Right forelimb (tissue), 1 donor: ENCODE measurements at places on chromosomes 2 and 18.

- DNase-seq, result peak; percentile 22
Observed at GRCh38 chr2:23622966-23623675, 238.1 kb downstream of the KLHL29 start.

DNA sequence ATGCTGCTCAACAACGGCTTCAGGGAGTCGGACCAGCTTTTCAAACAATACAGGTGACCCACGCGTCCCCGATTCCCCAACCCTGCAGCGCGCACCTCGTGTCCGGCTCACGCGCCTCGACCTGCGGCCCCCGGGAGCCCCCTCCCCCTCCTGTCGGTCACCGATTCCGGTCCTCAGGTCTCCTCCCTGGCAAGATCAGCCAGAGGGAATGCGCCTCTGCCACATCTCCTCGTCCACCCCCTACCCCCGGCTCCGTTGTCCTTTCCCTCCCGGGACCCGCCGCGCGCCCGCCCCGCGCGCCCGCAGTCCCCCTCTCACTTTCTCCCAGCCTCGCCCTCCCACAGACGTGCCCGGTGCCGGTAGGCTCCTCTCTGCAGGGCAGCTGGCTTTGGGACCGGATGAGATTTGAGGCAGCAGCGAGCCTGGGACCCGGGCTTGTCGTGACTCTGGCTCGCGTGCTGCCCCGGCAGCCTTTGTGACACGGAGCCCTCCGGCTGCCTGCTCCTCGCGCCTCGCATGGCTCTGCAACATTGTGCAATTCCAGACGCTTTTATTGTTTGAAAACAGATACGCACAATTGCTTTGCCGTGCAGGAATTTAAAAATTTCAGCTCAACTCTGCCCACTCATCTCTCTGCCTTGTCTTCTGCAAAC, 558 bp downstream of the TTC39C start:
- peak; percentile 67 for DNase-seq

DNA sequence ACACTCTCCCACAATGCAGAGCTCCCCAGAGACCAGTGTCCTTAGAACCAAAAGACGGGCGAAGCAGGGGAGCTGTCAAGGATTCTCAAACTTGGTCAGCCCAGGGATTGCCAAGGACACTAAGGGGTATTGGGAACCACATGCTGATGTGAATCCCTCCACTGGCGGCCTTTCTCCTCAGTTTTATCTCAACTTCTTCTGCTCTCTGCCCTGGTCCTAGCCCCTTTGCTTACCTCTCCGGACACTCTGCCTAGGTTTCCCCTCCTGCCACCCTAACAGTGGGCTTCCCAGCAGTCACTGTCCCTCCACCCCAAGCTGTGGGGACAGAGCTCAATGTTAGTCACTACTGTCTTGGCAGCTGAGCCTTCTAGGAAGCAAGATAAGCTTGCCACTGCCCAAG, 61.1 kb downstream of the POLR1A start:
- no peak for DNase-seq

DNA sequence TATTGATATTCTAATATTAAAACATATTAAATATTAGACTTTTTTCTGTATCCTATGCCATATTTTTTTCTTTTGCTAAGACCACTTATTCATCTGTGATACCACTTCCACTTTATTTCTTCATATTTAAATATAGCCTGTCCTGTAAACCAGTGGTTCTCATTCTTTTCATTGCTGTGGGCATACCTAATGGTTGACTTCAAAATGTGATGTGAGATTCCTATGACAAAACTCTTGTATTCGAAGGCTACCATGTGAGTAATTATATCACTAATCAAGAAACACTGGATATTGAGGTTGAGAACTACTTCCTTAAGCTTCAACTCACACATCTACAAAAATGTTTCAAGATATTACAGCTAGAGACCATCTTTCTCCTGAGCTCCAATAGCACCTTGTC, 3.6 kb downstream of the SCRN3 start:
- no peak for DNase-seq

DNA sequence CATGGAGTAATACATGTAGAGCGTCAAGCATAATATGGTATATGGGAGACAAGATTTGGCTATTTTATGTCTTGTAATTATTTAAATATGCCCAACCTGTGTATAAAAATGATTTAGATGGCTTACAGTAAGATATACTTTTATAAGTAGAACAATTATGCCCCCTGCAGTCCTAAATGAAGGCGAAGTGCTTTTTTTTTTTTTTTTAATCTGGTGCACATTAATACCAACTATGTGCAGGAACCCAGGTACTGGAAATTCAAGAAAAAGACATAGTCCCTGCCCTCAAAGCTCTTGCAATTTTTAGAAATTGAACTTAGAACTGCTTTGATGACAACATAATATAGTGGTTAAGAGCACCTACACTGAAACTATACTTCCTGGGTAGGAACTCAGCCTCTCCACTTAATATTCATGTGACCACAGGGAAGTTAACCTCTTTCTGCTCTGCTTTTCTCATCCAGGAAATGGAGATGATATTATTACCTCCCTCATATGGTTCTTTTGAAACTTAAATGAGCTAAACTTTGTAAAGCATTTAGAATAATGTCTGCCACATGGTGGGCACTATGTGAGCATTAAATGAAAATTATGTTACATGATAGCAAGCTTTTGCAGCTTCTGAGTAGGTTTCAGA, 38.1 kb downstream of the AFTPH start:
- DNase-seq, result no peak

DNA sequence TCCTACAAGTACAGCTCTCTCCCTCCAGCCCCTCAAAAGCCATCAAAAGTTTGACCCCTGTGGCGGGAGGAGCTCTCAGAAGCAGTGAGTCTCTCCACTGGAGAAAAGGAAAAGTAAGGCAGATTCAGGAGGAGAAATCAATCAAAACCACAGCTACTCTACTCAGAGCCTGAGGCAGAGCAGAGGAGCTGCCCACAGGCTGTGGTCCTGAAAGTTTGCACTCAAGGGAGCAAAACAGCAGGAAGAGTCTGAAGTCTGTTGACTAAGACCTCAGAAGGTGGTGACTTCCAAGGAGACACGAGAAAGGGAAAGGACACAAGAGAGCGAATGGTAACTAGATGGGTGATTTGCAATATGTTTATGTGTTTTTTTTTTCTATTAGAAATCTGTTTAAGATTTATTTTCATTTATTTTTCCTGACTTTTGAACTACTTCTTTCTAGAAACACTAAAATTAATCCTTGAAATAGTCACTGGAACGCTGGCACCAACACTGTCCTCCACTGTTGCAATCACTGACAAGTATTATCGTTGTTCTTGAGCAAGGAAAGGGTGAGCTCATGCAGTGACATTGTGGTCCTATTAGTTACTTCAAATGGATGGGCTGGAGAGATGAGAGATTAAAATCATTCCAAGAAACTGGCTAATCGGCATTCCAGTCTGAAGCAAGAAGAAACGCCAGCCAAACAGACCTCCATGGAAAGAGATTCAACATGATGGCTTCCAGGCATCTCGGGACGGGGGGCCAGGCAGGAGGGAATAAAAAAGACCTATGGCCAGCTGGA, 35.8 kb downstream of the PID1 start:
- DNase-seq, result peak; percentile 56

DNA sequence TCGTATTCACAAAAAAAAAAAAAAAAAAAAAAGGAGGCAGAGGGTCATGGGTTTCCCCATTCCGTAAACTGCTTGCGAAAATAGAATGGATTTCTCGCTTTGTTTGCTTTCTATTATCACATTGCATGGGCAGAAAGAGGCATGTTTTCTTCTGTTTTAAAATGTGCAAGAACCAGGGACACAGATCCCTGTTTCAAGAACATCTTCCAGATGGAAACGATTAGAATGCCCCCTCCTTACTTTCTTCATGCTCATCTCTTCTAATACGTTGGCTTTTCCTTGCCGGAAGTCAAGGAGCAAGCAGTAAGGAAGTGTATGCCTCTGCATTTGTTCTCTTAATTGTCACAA, 51.0 kb upstream of the ZNF516 start:
- DNase-seq, result no peak

- no peak for DNase-seq
Observed at GRCh38 chr2:12330916-12331315, 385.8 kb upstream of the TRIB2 start.

- DNase-seq, result no peak
Observed at GRCh38 chr2:187783446-187783845, 229.2 kb upstream of the TFPI start.

DNA sequence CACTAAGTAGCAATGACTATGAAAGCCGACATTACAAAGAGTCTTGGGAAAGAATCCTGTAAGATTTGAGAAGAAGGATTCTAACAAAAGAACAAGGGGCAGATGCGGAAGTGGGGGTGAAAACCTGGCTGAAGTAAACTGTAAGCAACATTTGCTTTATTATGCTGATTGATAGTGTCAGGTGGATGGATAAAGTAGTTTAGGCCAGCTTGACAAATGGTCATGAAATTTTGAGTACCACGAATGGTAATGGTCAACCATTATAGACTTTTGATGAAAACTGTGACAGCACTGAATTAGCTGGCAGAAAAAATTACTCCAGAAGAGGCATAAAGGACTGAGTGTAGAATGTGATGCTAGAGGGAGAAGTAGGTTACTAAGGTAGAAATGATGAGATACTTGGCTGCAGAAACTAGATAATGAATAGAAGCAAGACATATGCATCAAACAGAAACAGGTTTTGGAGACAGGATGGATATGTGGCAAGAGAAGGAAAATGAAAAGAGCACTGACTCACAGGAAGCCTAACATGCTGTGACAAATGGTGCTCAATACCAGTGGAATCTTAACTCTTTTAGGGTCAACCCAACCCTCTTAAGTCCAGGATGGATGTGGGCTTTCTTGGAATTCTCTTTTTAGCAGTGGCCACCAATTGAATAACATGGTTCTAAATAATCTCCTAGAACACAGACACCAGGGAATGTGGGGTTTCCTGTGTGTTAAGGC, 6.8 kb downstream of the THUMPD2 start:
- DNase-seq, result no peak

GRCh38 chr2:133484106-133484505, 84.2 kb downstream of the NCKAP5 start:
- no peak for DNase-seq

- no peak for DNase-seq
Observed at GRCh38 chr2:29880084-29880483, 41.3 kb downstream of the ALK start.

- no peak for DNase-seq
Observed at GRCh38 chr2:149908726-149909683, 321.4 kb upstream of the MMADHC start.

DNA sequence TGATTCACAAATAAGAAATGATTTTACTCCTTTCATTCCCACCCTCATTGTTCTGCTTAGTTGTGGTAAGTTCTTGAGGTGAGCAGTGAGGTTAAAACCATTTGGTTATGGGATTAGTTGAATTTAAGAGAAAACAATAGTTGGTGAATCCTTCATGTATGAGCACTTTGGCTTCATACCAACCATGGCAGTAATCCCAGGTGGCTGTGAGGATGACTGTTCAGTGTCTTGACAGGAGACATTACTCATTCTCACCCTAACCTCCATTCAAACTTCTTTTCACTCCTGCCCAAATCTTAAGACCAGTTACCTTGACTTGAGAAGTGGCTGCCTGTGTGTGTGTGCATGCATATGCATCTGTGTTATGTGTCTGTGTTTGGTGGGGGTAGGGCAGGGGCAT, 143.1 kb downstream of the SETBP1 start:
- no peak for DNase-seq

- no peak for DNase-seq
Observed at GRCh38 chr2:201433394-201433995, 17.8 kb downstream of the TRAK2 start.

DNA sequence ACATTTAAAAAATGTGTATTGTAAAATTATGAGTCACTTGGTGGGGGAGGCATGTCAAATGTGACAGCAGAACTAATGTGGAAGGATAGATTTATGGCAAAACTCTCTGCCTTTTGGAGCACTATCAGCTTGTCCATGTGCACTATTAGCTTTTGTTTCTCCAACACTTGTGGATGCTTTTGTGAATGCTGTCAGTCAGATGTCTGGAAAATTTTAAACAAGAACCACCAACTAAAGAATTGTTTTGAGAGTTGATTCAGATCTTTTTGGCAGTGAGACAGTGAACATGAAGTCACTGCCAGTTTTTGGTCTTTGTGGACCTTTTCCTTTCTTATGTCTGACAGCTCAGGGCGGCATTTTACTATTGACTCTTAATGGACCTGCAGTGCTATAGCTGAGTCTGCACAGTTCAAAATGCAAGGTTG, 72.4 kb downstream of the KIAA1328 start:
- DNase-seq, result no peak

- no peak for DNase-seq
Observed at GRCh38 chr2:197931661-197932312, 127.4 kb downstream of the PLCL1 start.

- no peak for DNase-seq
Observed at GRCh38 chr2:8421658-8422449, 260.0 kb upstream of the ID2 start.

DNA sequence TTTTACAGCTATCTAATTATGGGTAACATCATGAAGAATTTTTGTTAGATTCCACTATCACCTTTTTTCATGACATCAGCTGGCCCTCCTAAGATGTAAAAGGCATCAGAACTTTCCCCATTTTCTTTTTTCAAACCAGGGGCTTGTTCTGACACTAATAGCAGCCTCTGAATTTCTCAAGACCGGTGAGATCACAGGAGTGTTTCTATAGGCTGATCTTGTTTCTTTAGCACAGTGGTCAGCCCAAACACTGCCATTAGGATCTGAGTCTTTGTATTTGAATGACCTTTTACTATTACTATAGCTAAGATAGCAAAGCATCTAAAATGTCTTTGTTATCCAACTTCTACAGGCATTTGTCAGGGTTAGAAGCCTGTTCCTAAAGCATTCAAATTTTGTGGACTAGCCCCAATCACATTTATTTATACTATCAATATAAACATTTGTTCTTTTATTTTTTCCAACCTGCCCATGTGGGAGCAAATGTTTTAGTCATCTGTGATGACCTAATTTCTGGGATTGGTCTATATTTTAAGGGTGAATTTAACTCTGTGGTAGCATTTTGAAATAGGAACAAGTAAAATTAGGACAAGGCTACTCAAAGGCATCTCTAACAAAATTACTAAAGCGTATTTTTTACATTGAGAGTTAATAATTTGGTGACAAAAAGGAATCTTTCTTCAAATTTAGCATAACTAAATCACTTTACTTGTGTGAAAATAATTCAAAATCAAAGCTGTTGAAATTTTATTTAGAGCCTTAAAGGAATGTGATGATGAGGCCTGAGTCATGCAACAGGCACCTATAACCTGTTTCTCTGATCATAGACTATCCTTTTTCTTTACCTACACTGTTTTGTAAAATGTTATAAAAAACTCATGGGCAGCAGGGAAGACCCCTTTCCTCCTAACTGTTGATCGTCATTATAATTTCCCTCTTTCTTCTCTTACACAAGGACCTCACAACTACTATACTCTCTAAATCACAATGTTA, 39.3 kb downstream of the ZAP70 start:
- no peak for DNase-seq

- DNase-seq, result no peak
Observed at GRCh38 chr2:212903413-212903812, 248.0 kb downstream of the IKZF2 start.

- no peak for DNase-seq
Observed at GRCh38 chr2:17976871-17977746, 98.6 kb downstream of the KCNS3 start.

GRCh38 chr2:101892377-101892776, 99.4 kb upstream of the IL1R2 start:
- no peak for DNase-seq

GRCh38 chr2:215605214-215605613, 169.3 kb upstream of the FN1 start:
- DNase-seq, result no peak

- peak; percentile 42 for DNase-seq
Observed at GRCh38 chr2:240799033-240799820, 20.8 kb downstream of the KIF1A start.

- DNase-seq, result no peak
Observed at GRCh38 chr2:42929546-42930024, 137.2 kb upstream of the HAAO start.
